ENCODE measurements at places on chromosomes 2 and 18. TPM values are rescaled to one million over a fixed set of nuclear protein-coding genes. Genes with fewer than 3 reads are reported as not detected.
A peak's percentile ranks its signal among the peaks of the same experiment; 100 is the strongest.

DNA sequence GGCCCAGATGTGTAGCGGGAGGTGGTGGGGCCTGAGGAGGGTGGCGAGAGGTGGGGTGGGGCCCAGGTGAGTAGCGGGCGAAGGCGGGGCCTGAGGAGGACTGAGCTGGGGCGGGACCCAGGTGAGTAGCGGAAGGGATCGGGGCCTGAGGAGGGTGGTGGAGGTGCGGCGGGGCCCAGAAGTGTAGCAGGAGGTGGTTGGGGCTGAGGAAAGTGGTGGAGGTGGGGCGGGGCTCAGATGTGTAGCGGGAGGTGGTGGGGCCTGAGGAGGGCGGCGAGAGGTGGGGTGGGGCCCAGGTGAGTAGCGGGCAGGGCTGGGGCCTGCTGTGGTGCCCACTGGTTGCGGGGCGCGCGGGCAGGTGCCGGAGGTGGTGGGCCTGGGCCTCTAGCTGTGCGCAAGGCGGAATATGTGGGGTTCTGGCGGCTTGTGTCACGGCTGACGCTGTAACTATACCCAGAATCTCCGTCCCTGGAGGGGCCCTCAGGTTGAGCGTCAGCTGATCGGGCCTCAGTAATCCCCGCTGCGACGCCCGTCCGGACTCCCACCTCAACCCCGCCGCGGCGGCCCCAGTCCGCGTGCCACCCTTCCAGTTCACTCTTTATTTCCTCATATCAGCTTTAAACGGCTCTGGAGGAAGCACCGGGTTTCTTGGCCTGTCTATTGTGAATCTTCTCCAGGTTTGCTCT, 866 bp upstream of the SF3B6 start:
- peak; percentile 28 for ATAC-seq

- no peak for ATAC-seq
Observed at GRCh38 chr18:79531926-79532312, 136.2 kb downstream of the NFATC1 start.

- peak; percentile 5 for ATAC-seq
Observed at GRCh38 chr18:48949050-48949605, 1.6 kb downstream of the SMAD7 start.

REG3A gene
- not detected for total RNA-seq

GRCh38 chr2:21228041-21228895, 104.5 kb downstream of the TDRD15 start:
- ATAC-seq: no peak

Data from activated T-helper 17 cell treated with anti-CD3 and anti-CD28 coated beads, Interleukin-2, amount 50 U/mL, for 72 hours (primary cell).